ENCODE measurements at places on chromosomes 16 and 17. TPM values are rescaled to one million over a fixed set of nuclear protein-coding genes. Genes with fewer than 3 reads are reported as not detected.

The C17orf78 gene
- total RNA-seq, result not detected

The ZACN gene
- 0.07 TPM for total RNA-seq

The TMED6 gene
- 0.14 TPM for total RNA-seq

The JPH3 gene
- total RNA-seq, result 0.13 TPM

The HOXB1 gene
- not detected for total RNA-seq

The TMC7 gene
- 5.6 TPM for total RNA-seq

All from thoracic aorta endothelial cell (primary cell).